ENCODE measurements at places on chromosomes 11 and 22. TPM values are rescaled to one million over a fixed set of nuclear protein-coding genes. Genes with fewer than 3 reads are reported as not detected.

DNA sequence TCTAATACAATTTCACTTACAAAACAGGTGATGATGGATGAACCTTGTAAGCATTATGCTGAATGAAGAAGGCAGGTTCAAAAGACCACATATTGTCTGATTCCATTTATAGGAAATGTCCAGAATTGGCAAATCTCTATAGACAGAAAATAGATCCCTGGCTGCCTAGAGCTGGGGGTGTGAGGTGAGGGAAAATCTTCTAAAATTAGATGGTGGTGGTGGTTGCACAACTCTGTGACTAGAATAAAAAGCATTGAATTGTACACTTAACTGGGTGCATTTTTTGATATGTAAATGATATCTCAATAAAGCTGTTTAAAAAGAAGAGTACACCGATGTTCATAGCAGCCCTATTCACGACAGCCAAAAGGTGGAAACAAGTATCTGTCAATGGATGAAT, 16.7 kb upstream of the CRY2 start:
- no peaks in the 10 kb centered on the region for H3K4me1 ChIP-seq
- H3K4me3 ChIP-seq = no peak overlapping the region
- H3K27me3 ChIP-seq = no peaks in the 10 kb centered on the region
- H3K36me3 ChIP-seq = no peaks in the 10 kb centered on the region
- no peak overlapping the region for H3K27ac ChIP-seq

The SUN2 gene
- 252 TPM for total RNA-seq

The SYCE3 gene
- total RNA-seq = 3.4 TPM

DNA sequence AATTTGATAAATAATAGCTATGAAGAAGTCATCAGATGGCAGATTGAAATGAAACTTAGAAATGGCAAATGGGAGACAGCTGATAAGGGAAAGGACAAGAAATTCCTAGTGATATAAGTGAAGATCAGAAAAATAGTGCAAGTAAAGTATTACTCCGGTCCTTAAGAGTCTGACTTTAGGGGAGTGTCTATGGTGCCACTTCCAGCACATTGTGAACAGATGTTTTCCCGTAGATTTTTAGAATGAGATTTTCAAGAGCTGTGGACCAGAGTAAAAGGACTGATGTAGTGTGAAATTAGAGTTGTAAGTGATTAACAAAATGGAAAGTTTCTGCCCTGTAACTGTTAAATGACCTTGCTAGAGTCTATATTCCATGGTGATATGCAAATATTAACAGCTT, 974.8 kb upstream of the TENM4 start:
- no peak overlapping the region for H3K27ac ChIP-seq
- no peaks in the 10 kb centered on the region for H3K4me1 ChIP-seq
- H3K27me3 ChIP-seq = no peaks in the 10 kb centered on the region
- H3K36me3 ChIP-seq = no peaks in the 10 kb centered on the region

The VWCE gene
- total RNA-seq = 0.91 TPM

The PLAAT5 gene
- total RNA-seq = 1.4 TPM

DNA sequence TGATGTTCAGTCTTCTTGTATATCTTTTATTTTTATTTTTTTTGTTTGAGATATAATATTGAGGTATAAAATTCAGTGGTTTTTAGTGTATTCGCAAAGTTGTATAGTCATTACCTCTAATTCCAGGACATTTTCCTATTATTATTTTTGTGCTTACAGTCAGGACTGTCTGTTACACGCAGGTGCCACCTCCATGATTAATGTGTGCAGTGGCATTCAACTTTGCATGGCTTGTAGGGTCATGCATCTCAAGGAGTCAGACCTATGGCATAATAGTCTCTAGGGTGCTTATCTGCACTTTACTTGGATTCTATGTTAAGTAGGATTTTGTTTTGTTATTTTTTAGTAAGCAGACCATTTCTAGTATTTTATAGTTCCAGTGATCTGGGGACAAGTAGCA, 1.0 kb downstream of the CTR9 start:
- H3K4me3 ChIP-seq = peak overlapping the region; percentile 88
- H3K36me3 ChIP-seq = peaks cover 24% of the 10 kb centered on the region
- H3K27ac ChIP-seq = no peak overlapping the region
- peaks cover 9% of the 10 kb centered on the region for H3K4me1 ChIP-seq
- DNase-seq = no peak

GRCh38 chr22:23501708-23502107, 78.4 kb downstream of the IGLL1 start:
- no peak overlapping the region for H3K4me3 ChIP-seq
- no peak for DNase-seq
- H3K4me1 ChIP-seq = no peaks in the 10 kb centered on the region
- H3K36me3 ChIP-seq = no peaks in the 10 kb centered on the region
- H3K27me3 ChIP-seq = no peaks in the 10 kb centered on the region
- H3K27ac ChIP-seq = no peak overlapping the region

GRCh38 chr11:119323532-119324033, 6.7 kb upstream of the MCAM start:
- H3K27me3 ChIP-seq = peaks cover 11% of the 10 kb centered on the region
- no peaks in the 10 kb centered on the region for H3K36me3 ChIP-seq
- H3K27ac ChIP-seq = no peak overlapping the region
- peaks cover 30% of the 10 kb centered on the region for H3K4me1 ChIP-seq
- no peak overlapping the region for H3K4me3 ChIP-seq

- no peaks in the 10 kb centered on the region for H3K27me3 ChIP-seq
- no peak overlapping the region for H3K4me3 ChIP-seq
- no peak overlapping the region for H3K27ac ChIP-seq
- no peak for DNase-seq
Observed at GRCh38 chr11:20584093-20584774, 15.2 kb upstream of the SLC6A5 start.

DNA sequence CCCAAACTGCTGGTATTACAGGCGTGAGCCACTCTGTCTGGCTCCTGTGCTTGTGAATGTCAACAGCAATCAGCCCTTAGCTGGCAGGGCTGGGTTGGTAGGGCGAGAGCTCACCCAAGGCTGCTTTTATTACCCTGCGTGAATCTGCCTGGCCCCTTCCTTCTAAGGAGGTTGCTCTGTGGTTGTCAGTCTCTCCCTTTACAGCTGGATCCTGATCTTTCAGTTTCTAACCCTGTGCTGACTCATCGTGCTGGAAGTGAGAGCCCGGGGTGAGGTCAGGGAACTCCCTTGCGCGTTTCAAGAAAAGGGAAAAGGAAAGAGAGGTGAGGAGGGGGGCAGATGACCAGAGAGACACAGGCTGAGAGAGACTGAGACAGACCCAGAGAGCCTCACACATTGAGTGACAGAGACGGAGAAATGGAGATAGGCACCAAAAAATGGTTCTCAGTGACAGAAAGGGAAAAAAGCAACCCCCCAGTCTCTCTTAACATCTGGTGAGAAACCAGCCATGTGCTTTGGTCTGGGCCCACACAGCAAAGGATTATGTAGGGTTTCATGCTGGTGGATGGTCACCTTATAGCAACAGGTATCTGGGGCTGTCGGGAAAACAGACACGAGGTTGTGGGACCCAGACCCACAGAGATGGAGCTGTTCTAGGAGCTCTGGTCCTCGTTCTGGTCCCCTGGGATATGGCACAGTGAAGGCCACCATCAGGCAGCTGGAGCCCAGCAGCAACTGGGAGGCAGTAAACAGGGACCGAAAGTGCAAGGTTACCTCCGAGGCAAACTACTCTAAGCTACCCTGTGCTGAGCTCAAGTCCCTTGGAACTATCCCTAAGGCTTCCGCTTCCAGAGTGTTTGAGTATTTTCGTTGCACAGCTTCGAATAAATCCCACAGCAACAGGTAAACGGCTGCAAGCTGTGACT, 2.5 kb downstream of the TCN2 start:
- peak overlapping the region; percentile 61 for H3K27ac ChIP-seq
- peaks cover 36% of the 10 kb centered on the region for H3K4me1 ChIP-seq
- no peak for DNase-seq
- peaks cover 33% of the 10 kb centered on the region for H3K36me3 ChIP-seq

The OR8J3 gene
- not detected for total RNA-seq

- H3K27ac ChIP-seq = no peak overlapping the region
- H3K4me3 ChIP-seq = no peak overlapping the region
- H3K36me3 ChIP-seq = no peaks in the 10 kb centered on the region
- no peak for DNase-seq
- H3K27me3 ChIP-seq = no peaks in the 10 kb centered on the region
- H3K4me1 ChIP-seq = no peaks in the 10 kb centered on the region
Observed at GRCh38 chr11:107293677-107294344, 163.8 kb downstream of the CWF19L2 start.

GRCh38 chr11:110077831-110078325, 15.3 kb upstream of the ZC3H12C start:
- no peaks in the 10 kb centered on the region for H3K36me3 ChIP-seq
- H3K27ac ChIP-seq = no peak overlapping the region
- no peaks in the 10 kb centered on the region for H3K27me3 ChIP-seq
- no peak overlapping the region for H3K4me3 ChIP-seq
- peaks cover 3% of the 10 kb centered on the region for H3K4me1 ChIP-seq
